ENCODE measurements at places on chromosomes 11 and 22.

- DNase-seq: no peak
Measured at GRCh38 chr11:132365650-132366049, 995.2 kb downstream of the NTM start.

DNA sequence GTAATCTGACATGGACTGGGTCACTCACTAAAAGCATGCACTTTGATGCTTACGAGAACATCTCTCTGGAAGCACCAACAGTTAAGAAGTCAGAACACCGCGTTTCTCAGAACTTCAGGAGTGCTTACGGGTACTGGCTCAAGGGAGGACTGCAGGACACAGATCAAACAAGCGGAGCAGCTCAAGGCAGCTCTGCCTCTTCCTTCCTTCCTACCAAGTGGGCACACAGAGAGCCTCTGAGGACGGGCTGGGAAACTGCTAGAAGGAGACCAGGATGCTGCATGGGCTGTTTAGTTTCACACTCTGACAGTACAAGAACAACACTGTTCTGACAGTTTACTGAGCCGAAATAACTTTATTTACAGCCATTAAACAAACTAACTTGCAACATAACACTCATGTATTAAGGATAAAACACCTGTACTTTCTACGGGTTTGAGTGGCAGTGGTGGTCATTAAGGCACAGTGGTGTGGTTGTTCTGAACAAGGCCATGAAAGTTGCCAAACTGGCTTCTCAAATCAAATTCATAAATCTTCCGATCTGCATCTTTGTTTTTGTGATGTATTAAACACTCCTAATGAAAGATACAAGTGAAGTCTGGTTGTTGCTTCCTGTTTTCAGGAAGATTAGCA is 37.5 kb downstream of the ARFGAP3 start:
- DNase-seq: no peak

GRCh38 chr11:106021181-106021966 is 666 bp downstream of the MSANTD4 start:
- DNase-seq: no peak

DNA sequence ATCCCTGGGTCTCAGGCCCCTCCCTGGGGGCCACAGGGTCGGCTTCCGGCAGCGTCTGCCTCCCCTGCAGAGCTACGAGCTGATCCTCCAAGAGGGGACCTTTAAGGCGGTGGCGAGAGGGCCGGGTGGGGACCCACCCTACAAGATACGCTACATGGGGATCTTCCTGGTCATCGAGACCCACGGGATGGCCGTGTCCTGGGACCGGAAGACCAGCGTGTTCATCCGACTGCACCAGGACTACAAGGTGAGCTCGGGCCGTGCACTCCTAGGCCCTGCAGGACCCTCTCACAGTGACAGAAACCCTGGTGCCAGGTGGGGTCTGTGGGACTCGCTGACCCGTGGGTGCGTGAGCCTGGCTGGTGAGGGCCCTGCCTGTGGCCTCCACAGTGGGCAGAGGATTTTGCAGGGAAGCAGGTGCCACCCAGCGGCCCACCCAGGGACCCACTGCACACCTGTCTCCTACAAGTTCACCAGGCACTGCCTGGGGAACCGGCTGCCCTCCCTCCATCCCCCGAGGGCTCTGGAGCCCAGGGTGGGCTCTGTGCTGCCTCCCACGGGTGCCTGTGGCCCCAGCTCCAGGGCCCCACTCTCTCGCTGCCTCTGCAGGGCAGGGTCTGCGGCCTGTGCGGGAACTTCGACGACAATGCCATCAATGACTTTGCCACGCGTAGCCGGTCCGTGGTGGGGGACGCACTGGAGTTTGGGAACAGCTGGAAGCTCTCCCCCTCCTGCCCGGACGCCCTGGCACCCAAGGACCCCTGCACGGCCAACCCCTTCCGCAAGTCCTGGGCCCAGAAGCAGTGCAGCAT is 13.7 kb downstream of the MUC5B start:
- DNase-seq: no peak

DNA sequence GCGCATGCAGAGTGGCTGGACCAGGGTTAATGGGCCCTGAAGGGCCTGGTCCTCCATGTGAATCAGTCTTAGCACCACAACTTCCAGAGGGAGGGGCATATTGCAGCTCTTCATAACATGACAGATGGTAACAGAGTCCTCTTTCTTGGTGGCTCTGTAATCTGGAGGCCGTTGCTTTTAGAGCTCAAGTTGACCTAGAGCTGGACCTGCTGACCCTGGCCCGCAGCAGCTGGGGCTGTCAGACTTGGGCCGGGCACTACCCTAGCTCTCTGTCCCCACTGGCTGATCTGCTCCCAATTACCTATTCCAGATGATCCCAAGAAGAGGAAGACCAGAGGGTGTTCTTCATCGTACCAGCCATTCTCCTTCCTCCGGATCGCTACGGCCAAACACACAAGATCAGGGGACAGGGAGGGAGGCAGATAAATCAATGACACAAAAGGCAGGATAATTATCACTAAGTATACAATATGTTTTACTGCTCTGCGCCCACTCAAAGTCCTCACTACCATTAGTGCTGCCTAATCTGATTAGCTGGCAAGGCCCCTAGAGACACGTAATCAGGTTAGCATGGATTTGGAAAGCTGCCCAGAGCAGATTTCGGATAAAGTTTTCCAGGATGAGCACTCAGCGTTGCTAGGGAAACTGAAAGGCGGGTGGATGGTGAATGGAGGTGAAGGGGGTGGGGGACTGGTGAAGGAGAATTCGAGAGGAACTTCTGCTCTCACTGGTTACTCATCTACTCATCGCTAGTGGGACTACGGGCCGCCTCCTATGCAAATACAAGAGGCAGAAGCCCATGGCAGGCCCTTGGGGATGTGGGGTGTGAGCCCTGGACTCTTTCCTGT is 64.5 kb upstream of the PHOX2A start:
- DNase-seq: no peak

DNA sequence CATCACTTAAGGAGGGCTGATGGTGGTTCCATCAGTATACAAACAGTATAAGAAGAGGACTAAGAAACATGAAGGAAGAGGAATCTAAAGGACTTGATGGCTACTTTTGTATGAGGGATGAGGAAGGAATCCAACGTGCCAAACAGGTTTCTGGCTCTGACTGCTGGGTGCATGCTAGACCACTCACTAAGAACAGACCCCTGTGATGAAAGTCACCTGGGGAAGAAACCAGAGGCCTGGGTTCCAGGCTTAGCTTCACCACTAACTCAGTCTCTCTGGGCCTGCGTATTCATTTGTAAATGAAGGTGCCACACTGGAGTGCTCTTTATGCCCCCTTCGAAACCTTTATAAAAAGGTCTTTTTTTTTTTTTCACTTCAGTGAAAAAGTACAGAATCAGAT is 55.1 kb downstream of the AAMDC start:
- no peak for DNase-seq

DNA sequence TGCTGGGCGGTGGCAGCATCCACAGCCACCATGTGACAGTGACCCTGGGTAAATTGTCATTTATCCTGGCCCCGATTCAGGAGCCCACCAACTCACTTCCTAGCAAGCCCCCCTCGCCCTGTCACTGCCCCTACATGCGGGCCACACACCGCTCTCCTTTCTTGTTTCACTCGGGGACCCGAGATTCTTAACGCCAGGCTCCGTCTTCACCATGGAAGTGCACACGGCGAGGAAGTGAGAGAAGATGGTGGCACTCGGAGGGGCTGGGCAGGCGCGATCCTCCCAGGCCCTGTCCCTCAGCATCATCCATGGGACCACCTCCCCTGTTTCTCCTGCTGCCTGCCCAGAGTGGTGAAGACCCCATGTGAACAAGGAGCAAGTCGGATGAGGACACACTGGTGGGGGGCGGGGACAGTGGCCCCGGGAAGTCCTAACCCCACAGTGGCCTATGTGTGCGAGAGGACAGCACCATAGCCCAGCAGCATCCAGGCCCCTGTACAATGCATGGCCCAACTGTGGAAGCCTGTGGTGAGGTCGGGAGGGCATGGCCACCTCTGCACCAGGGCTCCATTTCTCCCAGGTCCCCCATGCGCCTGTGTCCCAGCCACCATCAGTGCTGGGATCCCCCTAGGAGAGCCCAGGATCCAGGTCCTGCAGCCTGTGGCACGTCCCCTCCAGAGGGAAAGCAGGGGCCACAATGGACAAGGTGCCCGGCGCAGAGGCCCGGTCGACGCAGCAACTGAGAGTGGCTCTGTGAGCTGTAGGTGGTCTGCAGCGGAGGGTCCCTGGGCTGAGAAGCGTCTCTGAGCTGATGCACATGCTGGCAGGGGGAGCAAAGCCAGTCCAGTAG is 262.8 kb downstream of the BRD1 start:
- DNase-seq: no peak

DNA sequence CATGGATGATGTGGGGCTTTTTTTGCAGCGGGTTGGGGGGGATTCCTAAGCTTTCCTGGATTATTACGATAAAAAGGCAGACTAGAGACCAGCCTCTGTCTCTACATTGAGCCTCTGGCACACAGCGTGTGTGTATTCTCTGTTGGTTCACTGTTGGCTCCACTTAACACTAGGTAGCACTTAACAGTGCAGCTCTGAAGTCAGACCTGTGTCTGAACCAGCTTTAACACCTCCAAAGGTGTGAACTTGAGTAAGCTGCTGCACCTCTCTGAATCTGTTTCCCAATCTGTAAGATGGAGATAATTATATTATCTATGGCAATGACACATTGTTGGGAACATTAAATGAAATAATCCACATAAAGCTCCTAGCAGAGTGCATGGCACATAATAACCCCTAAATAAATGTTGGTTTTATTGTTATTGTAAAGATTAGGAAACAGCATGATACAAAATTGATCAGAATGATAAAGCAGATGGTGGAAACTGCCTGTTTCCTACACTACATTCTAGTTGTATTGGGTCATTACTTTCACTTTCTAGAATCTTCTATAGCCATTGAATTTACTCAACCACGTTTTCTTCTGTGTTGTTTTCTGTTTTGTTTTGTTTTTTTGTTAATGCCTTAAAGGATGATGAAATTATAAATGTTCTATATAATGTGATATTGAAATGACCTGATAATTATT is 108.4 kb downstream of the ARL14EP start:
- DNase-seq: no peak

- no peak for DNase-seq
Measured at GRCh38 chr11:46472662-46472994, 81.1 kb upstream of the CHRM4 start.

GRCh38 chr11:90220391-90220790 is 2.5 kb downstream of the CHORDC1 start:
- DNase-seq: no peak

- no peak for DNase-seq
Measured at GRCh38 chr11:16881074-16881709, 133.0 kb downstream of the PLEKHA7 start.

DNA sequence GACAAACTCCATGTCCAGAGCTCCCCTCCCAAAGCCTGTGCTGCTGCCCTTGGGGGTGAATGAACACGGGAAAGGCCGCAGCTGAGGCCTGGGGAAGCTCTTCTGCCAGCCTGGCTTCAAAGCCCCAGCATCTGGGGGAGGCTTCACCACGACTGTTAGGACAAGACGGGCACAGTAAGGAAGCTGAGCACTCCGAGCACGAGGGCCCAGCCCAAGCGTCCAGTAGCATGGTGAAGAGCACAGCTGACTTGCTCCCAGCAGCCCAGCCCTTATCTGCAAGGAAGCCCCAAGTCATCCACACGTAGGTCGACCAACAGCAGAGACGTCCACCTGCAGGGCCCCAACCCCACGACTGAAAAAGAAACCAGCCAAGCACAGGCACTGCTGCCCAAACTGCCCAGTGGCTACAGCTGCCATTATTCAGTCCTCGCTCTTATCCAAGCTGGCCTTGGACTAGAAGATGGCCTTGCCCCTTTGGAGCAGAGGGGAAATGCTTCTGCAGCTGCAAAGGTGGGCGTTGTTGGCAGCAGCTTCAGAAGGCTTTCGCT is 62.5 kb downstream of the SHANK2 start:
- DNase-seq: no peak

DNA sequence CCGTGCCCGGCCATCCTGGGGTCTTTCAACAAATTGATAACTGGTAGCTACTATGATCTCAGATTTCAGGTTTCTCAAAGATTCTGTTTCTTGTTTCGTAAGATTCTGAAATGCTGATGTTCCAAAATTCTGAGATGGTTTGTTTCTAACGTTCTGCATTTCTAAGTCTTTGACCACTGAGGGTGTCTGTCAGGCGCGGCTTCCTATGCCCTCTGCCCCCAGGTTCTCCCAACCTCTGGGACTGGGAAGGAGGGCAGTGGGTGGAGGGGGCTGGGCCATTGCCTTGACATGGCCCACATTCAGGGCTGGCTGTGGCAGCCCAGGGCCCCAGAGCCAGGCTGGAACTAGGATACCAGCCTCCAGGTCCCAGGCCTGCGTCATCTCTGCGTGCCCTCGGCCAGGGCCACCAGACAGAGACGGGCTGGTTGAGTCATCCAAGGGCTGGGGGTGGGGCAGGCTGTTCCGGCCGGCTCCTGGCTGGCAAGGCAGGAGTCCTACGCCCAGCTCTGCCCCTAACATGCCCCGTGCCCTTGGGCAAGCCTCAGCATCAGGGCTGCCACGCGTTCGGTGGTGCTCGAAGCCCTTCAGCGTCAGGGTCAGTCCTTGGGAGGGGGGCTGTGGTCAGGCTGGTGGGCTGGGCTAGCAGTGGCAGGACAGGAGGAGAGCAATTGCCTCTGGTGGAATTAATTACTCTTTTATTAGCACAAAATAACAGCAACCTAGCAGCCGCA is 5.2 kb downstream of the TMEM134 start:
- no peak for DNase-seq

DNA sequence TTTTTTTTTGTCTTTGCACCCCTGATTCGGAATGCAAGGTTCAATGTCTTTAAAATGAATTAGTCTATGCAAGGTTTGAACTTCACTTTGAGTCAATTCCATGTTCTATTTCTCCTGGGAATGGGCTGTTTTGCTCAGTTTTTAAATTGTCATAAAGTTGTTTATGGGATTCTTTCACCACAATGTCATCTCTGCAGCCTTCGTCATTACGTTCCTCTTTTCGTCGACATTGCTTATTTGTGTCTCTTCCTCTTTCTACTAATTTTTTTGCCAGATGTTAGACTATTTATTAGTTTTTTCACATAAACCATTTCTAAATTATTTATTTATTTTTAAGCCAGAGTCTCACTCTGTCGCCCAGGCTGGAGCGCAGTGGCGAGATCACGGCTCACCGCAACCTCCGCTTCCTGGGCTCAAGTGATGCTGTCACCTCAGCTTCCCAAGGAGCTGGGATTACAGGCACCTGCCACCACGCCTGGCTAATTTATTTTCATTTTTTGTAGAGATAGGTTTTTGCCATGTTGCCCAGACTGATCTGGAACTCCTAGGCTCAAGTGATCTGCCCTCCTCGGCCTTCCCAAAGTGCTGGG is 7.1 kb upstream of the TNNT3 start:
- DNase-seq: no peak

- DNase-seq: no peak
Measured at GRCh38 chr11:109424901-109425300, 2.9 kb downstream of the C11orf87 start.

GRCh38 chr22:43563571-43563970 is 151.8 kb downstream of the MPPED1 start:
- DNase-seq: no peak

DNA sequence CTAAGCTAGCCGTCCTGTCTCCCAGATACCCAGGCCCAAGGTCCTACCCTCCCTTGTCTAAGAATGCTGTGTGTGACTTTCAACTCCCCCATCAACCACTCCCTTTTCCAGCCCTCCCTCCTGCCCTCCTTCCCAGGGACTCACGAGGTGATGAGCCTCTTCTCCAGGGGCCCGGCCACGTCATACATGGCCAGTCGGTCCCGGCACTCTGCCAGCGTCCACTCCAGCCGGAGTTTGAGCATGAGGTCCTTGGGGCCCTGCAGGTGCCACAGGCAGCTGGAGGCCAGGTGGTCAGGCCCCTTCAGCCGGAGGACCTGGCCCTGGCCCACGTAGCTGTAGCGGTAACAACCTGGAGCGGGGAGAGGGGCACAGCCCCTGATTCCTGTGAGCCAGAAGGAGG is 20.1 kb downstream of the TMPRSS6 start:
- no peak for DNase-seq

- DNase-seq: peak; percentile 32
Measured at GRCh38 chr11:124950601-124951330, 3.2 kb upstream of the CCDC15 start.

All from CD4-positive, alpha-beta T cell treated with Interleukin-15 for 4 hours (primary cell).